ENCODE measurements at places on chromosomes 11 and 22.

DNA sequence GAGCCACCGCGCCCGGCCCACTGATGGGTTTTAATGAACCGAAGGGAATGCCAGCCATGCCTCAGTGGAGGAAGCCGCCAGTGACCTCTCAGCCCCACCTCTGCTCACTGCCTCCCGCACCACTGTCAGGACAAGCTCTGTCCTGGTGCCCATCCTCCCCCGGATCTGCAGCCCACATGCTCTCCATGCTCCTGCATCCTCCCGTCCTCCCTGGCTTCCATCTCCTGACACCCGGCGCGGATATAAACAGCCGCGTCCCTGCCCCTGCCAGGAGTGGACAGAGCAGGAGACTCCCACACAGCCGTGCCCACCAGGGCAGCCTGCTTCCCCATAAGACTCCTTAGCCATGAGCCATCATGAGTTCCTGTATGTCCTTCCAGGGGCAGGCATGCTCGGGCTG is 26.9 kb downstream of the MACROD1 start:
- no peak for DNase-seq

- DNase-seq, result no peak
These were observed 50.2 kb upstream of the FGF3 start for GRCh38 chr11:69869311-69869939.

- no peak for DNase-seq
These were observed 432.2 kb downstream of the RAB38 start for GRCh38 chr11:87743007-87743406.

- DNase-seq, result no peak
These were observed 595.3 kb upstream of the CCDC90B start for GRCh38 chr11:83881428-83881827.

GRCh38 chr11:85955531-85955930 is 100.3 kb downstream of the CCDC83 start:
- DNase-seq, result no peak

DNA sequence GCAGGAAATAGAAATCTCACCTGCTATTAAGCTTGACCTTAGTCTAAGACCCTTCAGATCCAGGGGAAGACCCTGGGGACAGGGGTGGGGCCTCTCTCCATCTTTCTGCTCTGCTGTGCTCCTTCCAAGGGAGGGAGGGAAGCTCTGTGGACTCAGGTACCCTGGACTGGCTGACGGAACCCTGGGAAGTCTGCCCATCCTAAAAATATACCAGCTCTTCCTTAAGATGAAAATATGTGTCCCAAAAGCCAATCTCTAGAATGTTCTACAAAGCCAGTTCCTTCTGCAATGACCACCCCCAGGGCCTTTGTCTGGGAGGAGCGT is 73.7 kb downstream of the RTL6 start:
- DNase-seq, result no peak
